ENCODE measurements at places on chromosomes 6 and 20. TPM values are rescaled to one million over a fixed set of nuclear protein-coding genes. Genes with fewer than 3 reads are reported as not detected.

The EDN1 gene
- 4.9 TPM for total RNA-seq

The CST7 gene
- 0.66 TPM for total RNA-seq

The PI16 gene
- 2.9 TPM for total RNA-seq

The HMGCLL1 gene
- total RNA-seq = 7.5 TPM

Data from sigmoid colon (tissue), 7 donors.